Liver (tissue), 10 donors: ENCODE measurements at places on chromosomes 5 and 9. TPM values are rescaled to one million over a fixed set of nuclear protein-coding genes. Genes with fewer than 3 reads are reported as not detected.

DNA sequence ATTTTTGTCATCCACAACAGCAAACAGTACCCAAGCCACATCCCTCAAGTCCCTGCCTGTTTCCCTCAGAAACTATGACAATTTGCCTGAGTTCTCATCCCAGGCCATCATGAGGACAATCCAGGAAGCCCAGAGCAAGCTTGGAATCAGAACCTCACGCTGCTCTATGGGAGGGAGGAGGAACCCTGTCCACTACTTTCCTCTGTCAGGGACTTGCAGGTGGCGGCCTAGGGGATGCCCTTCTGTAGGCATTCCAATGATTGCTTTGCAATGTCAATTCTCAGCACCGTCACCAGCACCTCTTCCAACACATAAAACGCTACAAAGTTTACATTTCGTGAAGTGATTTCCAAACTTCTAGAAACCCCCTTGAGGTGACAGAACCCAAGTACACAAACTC lies 170.4 kb upstream of the FSTL4 start:
- H3K27ac ChIP-seq, result no peak overlapping the region
- H3K36me3 ChIP-seq, result no peaks in the 10 kb centered on the region
- no peak for DNase-seq
- no peak overlapping the region for H3K4me3 ChIP-seq

- H3K27ac ChIP-seq, result no peak overlapping the region
- no peaks in the 10 kb centered on the region for H3K36me3 ChIP-seq
- no peaks in the 10 kb centered on the region for H3K27me3 ChIP-seq
- H3K4me3 ChIP-seq, result no peak overlapping the region
Observed at GRCh38 chr5:74174366-74174765, 466.2 kb downstream of the ENC1 start.

DNA sequence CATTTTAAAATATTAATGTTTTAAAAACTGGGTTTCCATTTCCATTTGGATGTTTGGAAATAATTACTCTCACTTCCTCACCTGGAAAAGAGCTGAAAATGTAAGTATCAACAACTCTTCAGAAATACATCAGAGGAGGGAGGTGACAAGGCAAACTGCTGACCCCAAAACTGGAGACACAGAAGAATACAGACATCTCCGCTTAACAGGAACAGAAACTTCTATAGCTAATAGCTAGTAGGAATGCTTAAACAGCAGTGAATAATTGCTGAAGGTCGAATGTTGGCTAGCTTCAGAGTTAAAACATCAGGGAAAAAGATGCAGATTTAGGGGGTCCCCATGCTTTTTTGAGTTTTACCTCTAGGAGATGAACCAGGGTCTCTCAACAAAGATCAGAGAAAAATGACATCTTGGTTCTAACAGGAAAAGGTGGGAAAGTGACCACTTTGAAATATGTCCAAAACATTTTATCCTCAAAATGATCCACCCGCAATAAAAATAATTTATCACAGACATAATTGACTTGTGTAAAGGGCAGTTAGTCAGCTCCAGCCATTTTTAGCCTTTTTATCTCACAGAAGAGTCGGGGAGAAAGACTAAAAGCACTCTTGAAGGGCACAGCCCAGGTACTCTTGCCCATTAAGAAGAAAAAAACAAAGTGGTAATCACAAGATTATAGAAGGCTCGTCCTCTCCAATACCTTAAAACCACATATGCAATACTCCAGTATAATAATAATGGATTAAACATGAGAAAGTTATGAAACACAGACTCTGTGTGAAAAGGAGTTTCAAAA lies 1474.9 kb downstream of the EFNA5 start:
- H3K27me3 ChIP-seq, result no peaks in the 10 kb centered on the region
- DNase-seq, result no peak
- no peaks in the 10 kb centered on the region for H3K4me1 ChIP-seq
- no peak overlapping the region for H3K27ac ChIP-seq
- H3K4me3 ChIP-seq, result no peak overlapping the region

The GFRA3 gene
- 1.9 TPM for total RNA-seq

GRCh38 chr5:113937301-113937700 lies 423.8 kb downstream of the YTHDC2 start:
- DNase-seq, result no peak
- no peaks in the 10 kb centered on the region for H3K36me3 ChIP-seq
- no peak overlapping the region for H3K27ac ChIP-seq
- no peaks in the 10 kb centered on the region for H3K4me1 ChIP-seq
- peaks cover 8% of the 10 kb centered on the region for H3K27me3 ChIP-seq
- H3K4me3 ChIP-seq, result no peak overlapping the region

DNA sequence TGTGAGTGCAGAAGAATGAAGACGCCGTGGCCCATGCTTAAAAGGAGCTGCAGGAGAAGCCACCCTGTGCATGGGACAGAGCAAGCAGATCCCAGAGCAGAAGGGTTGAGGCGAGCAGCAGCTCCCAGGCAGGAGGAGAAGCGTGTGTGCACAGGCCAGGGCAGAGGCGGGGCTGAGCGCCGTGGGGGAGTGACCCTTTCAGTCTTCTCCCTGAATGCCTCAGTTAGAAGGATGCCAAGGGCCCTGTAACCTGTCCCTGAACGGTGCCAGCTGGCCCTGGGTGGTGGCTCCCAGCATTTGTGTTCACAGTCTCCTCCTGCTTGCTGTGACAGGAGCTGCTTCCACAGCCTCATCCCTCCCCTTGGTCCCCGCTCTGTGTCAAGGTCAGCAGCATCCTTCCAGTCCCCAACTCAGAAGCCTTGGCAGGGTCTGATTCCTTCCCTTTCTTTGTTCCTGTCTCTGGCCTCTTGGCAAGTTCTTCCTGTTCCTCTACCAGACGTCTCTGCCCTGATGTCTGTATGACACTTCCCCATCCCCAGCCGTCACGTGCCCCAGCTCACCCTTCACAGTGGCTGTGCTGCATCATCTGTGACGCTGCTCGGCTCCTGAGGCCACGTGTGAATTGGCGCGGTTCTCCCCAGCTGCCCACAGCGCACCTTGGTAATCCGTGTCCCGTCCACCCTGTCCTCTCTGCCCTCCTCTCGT lies 5.2 kb downstream of the EXOC3 start:
- H3K36me3 ChIP-seq, result peaks cover 9% of the 10 kb centered on the region
- peaks cover 10% of the 10 kb centered on the region for H3K4me1 ChIP-seq
- DNase-seq, result no peak
- H3K4me3 ChIP-seq, result no peak overlapping the region

DNA sequence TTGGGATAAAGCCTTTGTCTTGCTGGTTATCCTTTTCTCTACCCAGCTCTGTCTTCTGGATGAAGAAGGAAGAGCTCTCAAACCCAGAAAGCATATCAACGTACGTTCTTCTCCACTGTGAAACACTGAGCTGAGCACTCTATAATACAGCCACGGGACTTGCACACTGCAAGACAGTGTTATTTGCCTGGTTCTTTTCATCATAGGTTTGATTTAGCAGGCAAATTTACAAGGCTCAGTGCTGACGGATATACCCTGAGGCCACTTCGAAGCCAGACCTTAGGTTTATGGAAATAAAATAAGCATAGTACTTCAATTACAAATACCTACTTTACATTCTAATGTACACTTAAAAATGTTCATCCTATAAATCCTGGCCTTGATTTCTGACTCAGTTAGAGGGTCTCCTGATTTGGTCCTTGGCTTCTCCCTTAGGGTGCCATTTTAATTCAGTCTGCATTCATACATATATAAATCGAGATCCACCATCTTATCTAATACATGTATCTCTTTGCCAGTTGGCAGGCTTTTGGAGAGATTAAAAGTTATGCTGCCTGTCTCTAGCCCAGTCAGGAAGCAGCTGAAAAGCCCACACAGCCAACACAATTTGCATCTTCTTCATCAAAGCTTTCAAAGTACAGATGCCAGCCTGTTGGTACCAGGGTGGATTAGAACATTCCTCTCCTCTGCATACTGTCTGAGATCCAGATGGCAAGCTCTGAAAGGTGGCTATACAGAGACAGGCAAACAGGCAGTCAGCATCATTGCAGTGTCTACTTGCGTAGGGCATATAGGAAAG lies 194.4 kb downstream of the DEPDC1B start:
- no peak overlapping the region for H3K4me3 ChIP-seq
- H3K4me1 ChIP-seq, result no peaks in the 10 kb centered on the region

GRCh38 chr9:38694676-38695075 lies 25.3 kb downstream of the FAM240B start:
- H3K4me1 ChIP-seq, result no peaks in the 10 kb centered on the region
- no peaks in the 10 kb centered on the region for H3K27me3 ChIP-seq
- no peak for DNase-seq
- no peaks in the 10 kb centered on the region for H3K36me3 ChIP-seq
- no peak overlapping the region for H3K4me3 ChIP-seq
- H3K27ac ChIP-seq, result no peak overlapping the region

The CMYA5 gene
- 2.6 TPM for total RNA-seq

DNA sequence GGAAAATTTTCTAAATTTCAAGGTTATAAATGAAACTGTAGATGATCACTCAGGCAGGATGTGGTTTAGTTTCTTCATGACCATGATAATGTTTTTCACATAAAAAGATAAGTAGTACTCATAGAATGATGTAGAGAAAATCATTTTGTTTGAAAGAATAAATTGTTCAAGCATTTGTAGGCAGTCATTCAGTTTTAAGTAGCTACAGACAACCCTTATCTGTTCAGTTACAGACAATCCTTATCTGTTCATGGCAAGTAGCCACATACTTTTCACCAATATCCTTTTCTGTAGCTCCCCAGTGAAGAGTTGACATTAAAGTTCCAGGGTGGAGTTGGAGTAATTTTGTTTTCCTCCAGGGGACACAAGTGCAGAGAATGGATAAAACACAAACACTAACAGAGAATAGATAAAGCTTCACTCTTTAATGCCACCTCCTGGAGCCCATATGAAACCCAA lies 278.1 kb upstream of the TNC start:
- H3K36me3 ChIP-seq, result no peaks in the 10 kb centered on the region
- no peak overlapping the region for H3K27ac ChIP-seq
- no peaks in the 10 kb centered on the region for H3K4me1 ChIP-seq
- H3K4me3 ChIP-seq, result no peak overlapping the region

DNA sequence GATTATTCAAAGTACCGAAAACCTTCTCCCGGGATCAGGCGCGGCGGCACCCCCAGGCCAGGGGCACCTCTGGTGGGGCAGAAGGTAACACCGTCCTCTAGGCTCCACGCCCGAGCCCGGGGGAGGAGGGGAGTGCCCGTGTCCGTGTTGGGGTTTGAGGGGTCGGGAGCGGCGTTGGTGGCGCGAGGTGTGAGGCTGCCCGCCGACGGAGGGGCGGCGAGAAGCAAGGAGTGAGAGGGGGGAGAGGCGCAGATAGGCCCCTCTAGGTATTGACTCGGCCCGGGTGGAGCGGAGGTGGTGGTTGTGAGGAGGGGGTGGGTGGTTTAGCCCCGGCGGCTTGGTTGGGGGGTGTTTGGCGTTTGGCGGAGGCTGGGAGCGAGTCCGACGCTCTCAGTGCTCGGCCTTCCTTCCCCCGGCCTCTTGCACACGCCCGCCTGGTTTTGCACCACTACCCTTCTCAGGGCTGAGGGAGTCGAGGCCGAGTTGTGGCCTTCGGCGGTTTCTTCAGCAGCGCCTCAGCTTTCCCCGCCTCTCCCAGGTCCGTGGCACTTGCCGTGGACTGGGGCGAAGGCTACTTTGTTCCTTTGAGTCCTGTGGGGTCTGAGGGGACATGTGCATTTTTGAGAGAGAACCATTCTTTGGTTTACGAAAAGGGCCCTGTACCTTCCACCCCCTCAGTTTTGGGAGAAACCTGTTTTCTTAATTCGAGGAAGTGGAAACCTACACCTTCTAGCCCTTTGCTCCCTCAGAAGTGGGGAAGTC lies 450 bp downstream of the GPBP1 start:
- peak overlapping the region; percentile 100 for H3K27ac ChIP-seq
- H3K36me3 ChIP-seq, result no peaks in the 10 kb centered on the region
- H3K27me3 ChIP-seq, result no peaks in the 10 kb centered on the region
- peaks cover 20% of the 10 kb centered on the region for H3K4me1 ChIP-seq

GRCh38 chr9:137851516-137852267 lies 25.9 kb upstream of the CACNA1B start:
- H3K36me3 ChIP-seq, result no peaks in the 10 kb centered on the region
- no peaks in the 10 kb centered on the region for H3K27me3 ChIP-seq
- no peaks in the 10 kb centered on the region for H3K4me1 ChIP-seq
- no peak for DNase-seq
- no peak overlapping the region for H3K4me3 ChIP-seq

- H3K4me1 ChIP-seq, result peaks cover 10% of the 10 kb centered on the region
- H3K27me3 ChIP-seq, result no peaks in the 10 kb centered on the region
- H3K4me3 ChIP-seq, result no peak overlapping the region
- H3K36me3 ChIP-seq, result no peaks in the 10 kb centered on the region
Observed at GRCh38 chr5:172383191-172383802, 71.0 kb downstream of the SH3PXD2B start.
